ENCODE measurements at places on chromosomes 11 and 22. TPM values are rescaled to one million over a fixed set of nuclear protein-coding genes. Genes with fewer than 3 reads are reported as not detected.

The PANX2 gene
- 6.5 TPM for total RNA-seq

The OR10G4 gene
- not detected for total RNA-seq

The KRTAP5-7 gene
- total RNA-seq = not detected

The KDELR3 gene
- total RNA-seq = 17.9 TPM

The TYR gene
- total RNA-seq = not detected

The NCR3LG1 gene
- 2.1 TPM for total RNA-seq

The ZNF214 gene
- total RNA-seq = 0.79 TPM

The NCF4 gene
- total RNA-seq = 0.12 TPM

The FGF4 gene
- total RNA-seq = not detected

The IGF2 gene
- 2.3 TPM for total RNA-seq

The OR52A1 gene
- total RNA-seq = not detected

The C11orf91 gene
- total RNA-seq = 1.5 TPM

The HOATZ gene
- not detected for total RNA-seq

The MRGPRX4 gene
- total RNA-seq = not detected

The OR52N4 gene
- not detected for total RNA-seq

The NRIP3 gene
- 0.60 TPM for total RNA-seq

The AMBRA1 gene
- total RNA-seq = 15.8 TPM

The LMO1 gene
- 3.3 TPM for total RNA-seq

The SYT7 gene
- 1.2 TPM for total RNA-seq

The SCGB1C1 gene
- not detected for total RNA-seq

The RAG2 gene
- not detected for total RNA-seq

The FGF19 gene
- total RNA-seq = 0.05 TPM

The PHOX2A gene
- total RNA-seq = not detected

The MOV10L1 gene
- total RNA-seq = not detected

The TSPO gene
- 224 TPM for total RNA-seq

The OR52L1 gene
- not detected for total RNA-seq

The KCNE3 gene
- total RNA-seq = not detected

The PSMC3 gene
- 189 TPM for total RNA-seq

The ENDOD1 gene
- 16.0 TPM for total RNA-seq

The MS4A12 gene
- not detected for total RNA-seq

The ME3 gene
- 19.7 TPM for total RNA-seq

The OR51T1 gene
- total RNA-seq = not detected

The SLC15A3 gene
- total RNA-seq = not detected

The TUBA8 gene
- 1.00 TPM for total RNA-seq

The SNAP29 gene
- 18.2 TPM for total RNA-seq

The PIH1D2 gene
- total RNA-seq = 1.1 TPM

The BBOX1 gene
- not detected for total RNA-seq

The PKDREJ gene
- total RNA-seq = not detected

The JRKL gene
- 5.2 TPM for total RNA-seq

The BDNF gene
- total RNA-seq = 8.8 TPM

The FAM111A gene
- total RNA-seq = 8.3 TPM

The B4GALNT4 gene
- total RNA-seq = 15.4 TPM

The ANGPTL5 gene
- total RNA-seq = 0.10 TPM

The TRIM49 gene
- not detected for total RNA-seq

The CRYBB2 gene
- not detected for total RNA-seq

The UCP3 gene
- 1.3 TPM for total RNA-seq

The OR52I2 gene
- total RNA-seq = not detected

The CRYBA4 gene
- total RNA-seq = not detected

The SCT gene
- total RNA-seq = not detected

The CALCB gene
- total RNA-seq = 0.20 TPM

The MYEOV gene
- total RNA-seq = 124 TPM

The STK33 gene
- total RNA-seq = 4.2 TPM

The C11orf16 gene
- total RNA-seq = not detected

The P2RX6 gene
- total RNA-seq = 0.84 TPM
